ENCODE measurements at places on chromosomes 2 and 18. TPM values are rescaled to one million over a fixed set of nuclear protein-coding genes. Genes with fewer than 3 reads are reported as not detected.

The MITD1 gene
- 37.5 TPM for total RNA-seq

The RUFY4 gene
- not detected for total RNA-seq

The DNER gene
- total RNA-seq = 2.6 TPM

The OSR1 gene
- total RNA-seq = not detected

The SPATA3 gene
- not detected for total RNA-seq

The EMILIN2 gene
- total RNA-seq = 6.2 TPM

The ZNF385B gene
- total RNA-seq = not detected

The AOX1 gene
- total RNA-seq = 21.0 TPM

The UGT1A5 gene
- not detected for total RNA-seq

The SERPINE2 gene
- total RNA-seq = 24.7 TPM

The PHLPP1 gene
- 11.5 TPM for total RNA-seq

The C2orf15 gene
- total RNA-seq = not detected

The PLCD4 gene
- 0.60 TPM for total RNA-seq

The VIL1 gene
- not detected for total RNA-seq

The LGALSL gene
- 2.1 TPM for total RNA-seq

The KIF5C gene
- total RNA-seq = 0.25 TPM

The PAIP2B gene
- total RNA-seq = 0.27 TPM

The GALNT13 gene
- not detected for total RNA-seq

The GULP1 gene
- total RNA-seq = 14.3 TPM

The ANO7 gene
- total RNA-seq = 1.1 TPM

The TSPYL6 gene
- total RNA-seq = not detected

The LBX2 gene
- total RNA-seq = 4.3 TPM

The GNAL gene
- 0.05 TPM for total RNA-seq

The SIX3 gene
- total RNA-seq = not detected

The AQP12B gene
- not detected for total RNA-seq

The AMMECR1L gene
- 10.9 TPM for total RNA-seq

The RFX8 gene
- 2.3 TPM for total RNA-seq

The SCLY gene
- 22.4 TPM for total RNA-seq

The KCNE4 gene
- 0.07 TPM for total RNA-seq

The NYAP2 gene
- total RNA-seq = not detected

The KCNG2 gene
- total RNA-seq = not detected

The SERPINB13 gene
- total RNA-seq = not detected

The KRCC1 gene
- 14.3 TPM for total RNA-seq

The NDC80 gene
- 33.0 TPM for total RNA-seq

The FARP2 gene
- 20.3 TPM for total RNA-seq

The C1QL2 gene
- total RNA-seq = not detected

The REG3G gene
- not detected for total RNA-seq

The FEV gene
- total RNA-seq = not detected

The THUMPD2 gene
- total RNA-seq = 6.2 TPM

The HNMT gene
- 5.5 TPM for total RNA-seq

The AKAIN1 gene
- not detected for total RNA-seq

The LYPD6 gene
- 3.9 TPM for total RNA-seq
